Activated CD8-positive, alpha-beta memory T cell treated with anti-CD3 and anti-CD28 coated beads for 24 hours (primary cell): ENCODE measurements at places on chromosomes 7 and 10.

DNA sequence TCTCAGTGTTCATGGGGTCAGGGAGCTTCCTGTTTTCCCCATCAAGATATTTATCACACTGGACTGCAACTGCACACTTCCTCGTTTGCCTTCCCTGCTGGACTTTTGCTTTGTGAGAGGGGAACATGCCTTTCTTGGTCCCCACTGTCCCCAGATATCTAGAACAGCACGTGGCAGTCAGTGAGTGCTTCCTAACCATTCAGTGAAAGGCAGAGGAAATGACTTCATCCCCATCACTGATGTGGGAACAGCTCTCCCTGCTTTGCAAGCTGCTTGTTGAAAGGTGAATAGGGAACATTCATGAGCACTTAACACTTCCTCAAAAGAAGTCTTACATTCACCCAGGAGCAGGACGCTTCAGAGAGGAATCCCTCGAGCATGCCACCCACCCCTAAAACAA, 135.4 kb downstream of the MYOF start:
- DNase-seq, result no peak

DNA sequence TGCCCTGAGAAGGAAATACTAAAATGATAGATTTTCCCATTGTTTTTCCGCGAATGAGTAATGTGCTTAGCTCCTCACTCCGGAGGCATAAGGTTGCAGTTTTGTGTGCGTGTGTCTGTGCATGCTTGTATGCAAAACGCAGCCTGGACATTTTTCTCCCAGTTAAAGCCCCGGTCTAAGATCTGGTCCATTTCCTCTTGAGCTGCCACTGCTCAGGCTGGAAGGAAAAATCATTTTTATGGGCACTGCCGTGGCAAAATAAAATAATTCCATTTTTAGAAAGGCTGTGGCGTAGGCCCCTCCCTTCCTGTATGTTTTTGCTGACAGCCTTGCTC, 260.6 kb downstream of the WDR37 start:
- DNase-seq, result no peak

DNA sequence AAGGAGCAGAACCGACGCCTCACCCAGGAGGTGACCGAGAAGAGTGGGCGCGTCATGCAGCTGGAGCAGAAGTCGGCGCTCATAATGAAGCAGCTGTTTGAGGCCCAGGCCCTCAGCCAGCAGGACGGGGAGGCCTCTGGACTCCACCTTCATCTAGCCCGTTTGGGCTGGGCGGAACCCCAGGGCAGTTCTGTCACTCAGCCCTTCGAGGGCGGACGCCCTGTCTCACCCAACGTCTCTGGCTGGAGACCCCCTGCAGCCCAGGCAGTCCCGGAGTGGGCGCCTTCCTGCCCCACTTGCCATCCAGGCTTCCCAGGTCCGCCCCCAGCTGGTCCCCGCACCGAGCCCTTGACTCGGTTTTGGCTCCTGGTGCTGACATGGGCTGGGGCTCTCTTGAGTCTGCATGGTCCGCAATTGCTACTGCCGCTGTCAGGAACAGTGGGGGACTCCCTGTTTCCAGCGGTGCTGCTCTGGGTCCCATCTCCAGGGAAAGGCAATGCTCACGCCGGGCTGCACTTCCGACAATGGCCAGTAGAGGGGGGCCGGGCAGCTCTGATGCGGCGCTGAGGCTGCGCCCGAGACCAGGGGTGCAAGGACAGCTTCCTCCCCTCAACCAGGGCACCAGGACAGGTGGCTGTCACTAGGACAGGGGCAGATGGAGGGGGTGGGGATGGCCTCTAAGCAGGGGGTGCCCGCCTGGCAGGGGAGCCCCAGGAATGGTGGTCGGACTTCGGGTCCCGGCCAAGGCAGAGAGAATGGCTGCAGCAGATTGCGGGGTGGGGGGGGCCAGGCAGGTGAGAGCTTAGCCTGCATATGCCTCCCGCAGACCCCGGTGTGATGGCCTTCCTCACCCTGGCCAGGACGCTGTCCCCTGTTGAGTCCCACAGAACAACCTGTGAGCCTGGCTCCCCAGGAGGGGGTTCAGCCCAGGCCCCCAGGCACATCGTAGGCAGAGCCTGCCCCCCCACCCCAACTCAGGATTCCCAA, 71.2 kb upstream of the KCTD7 start:
- DNase-seq, result peak; percentile 90

DNA sequence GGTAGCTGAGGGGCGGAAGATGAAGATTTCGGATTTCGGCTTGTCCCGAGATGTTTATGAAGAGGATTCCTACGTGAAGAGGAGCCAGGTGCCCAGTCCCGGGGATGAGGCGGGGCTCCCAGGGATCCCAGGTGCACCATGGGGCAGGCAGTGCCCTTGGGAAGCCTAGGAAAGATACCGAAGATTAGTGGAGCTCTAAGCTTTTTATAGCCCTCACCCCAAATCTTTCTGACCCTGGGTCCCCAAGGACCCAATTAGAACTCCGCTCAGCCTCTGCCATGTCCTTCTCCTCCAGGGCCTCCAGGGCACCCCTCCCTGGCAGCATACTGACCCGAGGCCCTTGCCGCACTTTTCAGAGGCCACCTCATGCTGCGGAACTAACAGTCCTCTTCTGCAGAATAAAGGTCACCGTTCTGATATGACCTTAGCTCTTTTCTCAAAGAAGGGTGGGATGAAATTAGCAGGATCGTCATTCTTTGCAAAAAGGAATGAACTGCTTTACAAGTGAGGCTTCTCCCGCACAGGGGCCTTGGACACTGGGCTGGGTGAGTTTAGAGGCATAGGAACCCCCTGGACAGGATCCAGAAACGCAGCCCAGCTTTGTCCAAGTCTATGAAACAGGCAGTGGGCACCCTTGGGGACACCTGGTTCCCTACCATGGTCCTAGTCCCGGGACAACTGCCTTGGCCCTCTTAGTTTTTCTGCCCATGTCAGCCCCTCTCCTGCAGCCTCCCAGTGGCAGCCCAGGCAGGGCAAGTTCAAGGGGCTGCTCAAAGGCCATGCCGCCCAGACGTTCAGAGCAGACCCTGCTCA, 17.9 kb upstream of the CSGALNACT2 start:
- peak; percentile 65 for DNase-seq

GRCh38 chr7:70730451-70731110, 401.4 kb upstream of the GALNT17 start:
- no peak for DNase-seq

GRCh38 chr10:8431511-8431910, 377.0 kb downstream of the GATA3 start:
- DNase-seq, result no peak

DNA sequence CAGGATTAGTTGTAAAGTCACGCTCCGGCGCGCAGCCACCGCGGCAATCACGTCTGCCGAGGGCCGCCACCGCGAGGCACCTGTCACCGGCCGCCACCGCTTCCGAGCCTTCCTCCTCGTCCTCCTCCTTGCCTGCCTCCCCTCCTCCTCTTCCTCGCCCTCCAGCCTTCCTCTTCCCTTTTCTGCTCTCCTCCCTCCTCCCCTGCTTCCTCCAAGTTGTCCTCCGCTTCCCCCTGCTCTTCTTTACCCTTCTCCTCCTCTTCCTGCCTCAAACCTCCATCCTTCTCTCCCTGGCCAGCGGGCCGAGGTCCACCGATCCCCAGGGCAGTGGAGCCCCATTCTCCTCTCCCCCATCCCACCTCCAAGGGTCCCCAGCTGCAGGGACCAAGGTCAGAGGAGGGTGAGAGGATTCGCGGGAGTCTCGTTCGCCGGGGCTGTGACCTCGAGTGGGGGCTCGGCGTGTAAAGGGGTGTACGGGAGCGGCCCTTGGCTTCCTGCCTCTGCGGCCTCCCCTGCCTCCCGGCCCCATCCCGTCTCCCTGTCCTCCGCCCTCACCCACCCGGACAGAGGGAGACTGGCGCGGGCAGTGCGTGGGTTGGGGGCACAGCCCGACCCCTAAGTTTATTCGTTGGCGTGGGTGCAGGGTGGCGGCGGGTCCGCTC, 89.5 kb upstream of the PAX2 start:
- no peak for DNase-seq

DNA sequence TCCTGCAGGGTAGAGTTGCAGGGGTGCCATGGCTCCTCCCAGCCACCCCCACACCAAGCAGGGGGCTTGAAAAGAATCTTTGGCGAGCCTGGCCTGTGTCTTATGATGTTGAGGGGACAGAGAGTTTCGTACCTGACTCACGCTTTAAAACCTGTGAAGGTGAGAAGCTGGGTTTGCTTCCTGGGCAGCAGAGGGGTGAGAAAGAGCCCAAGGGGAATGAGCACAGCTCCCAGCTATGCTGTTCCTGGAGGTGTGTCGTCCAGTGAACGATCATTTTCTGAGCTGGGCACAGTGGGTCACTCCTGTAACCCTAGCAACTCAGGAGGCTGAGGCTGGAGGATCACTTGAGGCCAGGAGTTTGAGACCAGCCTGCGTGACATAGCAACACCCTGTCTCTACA, 13.5 kb upstream of the ADRB1 start:
- DNase-seq, result no peak

DNA sequence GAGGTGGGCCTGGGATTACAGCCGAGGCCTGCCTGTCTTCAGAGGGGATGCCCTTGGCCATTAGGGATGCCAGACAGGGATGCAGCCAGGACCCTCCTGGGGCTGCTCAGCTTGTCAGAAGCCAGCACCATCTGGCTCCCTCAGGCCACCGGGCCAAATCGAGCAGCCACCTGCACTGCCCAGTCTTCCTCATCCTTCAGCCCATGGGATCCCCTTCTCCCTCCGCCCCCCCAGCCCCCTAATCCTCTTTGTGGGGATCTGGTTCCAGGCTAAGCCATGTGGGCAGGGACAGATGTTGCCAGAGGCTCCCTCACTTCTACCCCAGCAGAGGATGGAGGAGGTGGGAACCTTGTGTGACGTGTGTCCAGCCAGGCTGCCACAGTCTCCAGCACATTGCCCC, 137.4 kb upstream of the PPIF start:
- DNase-seq, result no peak

DNA sequence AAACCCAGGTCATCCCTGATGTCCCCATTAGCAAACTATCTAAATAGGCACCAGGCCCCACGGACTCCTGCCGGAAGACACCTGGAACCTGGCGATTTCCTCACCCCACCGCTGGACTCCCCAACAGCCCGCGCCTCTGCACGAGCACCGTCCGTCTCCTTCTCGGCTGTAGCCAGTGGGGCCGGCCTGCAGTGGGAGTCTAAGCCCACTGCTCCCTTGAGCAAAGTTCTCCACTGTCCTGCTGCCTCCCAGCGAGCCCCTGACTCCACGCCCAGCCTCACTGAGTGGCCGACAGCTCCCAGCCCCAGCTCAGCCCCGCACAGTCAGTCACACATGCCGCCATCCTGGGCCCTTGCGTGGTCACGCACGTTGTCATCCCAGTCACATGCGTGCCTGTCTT, 211.3 kb upstream of the PPP2R2D start:
- no peak for DNase-seq

- DNase-seq, result no peak
Measured at GRCh38 chr10:51935341-51935740, 235.9 kb upstream of the CSTF2T start.

- DNase-seq, result no peak
Measured at GRCh38 chr7:95334447-95334846, 10.1 kb upstream of the PON1 start.

DNA sequence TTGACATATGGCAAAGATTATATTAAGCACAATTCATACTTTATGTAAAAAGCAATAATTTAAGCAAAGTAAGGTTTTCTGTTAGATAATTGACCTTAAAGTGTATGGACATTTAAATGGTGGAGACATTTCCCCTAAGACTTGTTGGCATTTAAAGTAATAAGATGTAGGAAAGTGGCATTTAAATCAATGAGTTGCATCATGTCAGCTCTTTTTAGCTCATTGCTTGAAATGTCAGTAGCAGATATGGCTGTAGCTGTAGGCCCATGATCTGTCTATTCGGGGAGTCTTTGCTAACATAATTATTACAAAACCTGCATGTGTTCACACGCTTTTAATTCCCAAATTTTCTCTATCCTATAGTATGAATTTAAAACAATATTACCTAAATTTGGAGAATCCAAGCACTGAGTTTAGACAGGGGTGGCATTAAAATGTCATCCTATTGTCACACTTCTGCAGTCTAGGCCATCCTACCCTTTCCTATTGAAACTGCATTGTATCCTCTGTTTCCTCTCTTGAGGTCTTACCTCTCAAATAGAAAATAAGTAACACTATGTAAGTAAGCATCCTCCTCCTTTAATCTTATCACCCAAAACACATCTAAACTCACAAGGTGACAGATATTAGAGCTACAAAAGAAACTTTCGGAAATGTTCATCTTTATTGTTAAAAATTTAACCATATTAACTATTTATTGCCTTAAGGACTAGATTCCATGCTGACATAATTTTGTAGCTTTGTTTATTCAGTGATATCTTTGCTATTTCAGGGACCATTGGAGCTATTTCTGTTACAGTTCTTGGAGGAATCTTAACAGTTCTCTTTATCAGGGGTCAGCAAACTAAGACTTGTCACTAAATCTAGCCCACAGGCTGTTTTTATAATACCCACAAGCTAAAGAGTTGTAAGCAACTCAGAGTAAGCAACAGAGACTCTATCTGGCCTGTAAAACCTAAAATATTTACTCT, 91.2 kb downstream of the LCOR start:
- DNase-seq, result no peak

DNA sequence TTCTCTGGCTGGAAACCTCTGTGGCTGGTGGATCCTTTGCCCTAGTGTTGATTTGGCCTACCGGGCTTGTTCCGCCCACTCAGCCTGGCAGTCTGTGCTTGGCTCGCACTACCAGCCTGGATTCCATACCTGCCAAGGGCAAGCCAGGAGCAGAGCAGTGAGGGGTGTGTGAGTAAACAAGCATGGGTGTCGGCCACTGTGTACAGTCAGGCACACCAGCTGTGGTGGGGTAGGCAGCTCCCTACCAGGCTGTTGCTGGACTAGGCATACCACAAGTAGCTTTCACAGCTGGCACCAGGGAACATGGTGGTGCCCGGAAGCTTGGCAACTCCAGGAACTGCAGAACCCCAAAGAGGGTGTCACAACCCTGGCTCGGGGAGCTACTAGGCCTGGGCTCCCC, 942.9 kb upstream of the LRRN3 start:
- DNase-seq, result no peak

GRCh38 chr7:16592395-16592794, 53.2 kb downstream of the ANKMY2 start:
- no peak for DNase-seq

GRCh38 chr10:131792011-131792651, 108.7 kb upstream of the PPP2R2D start:
- DNase-seq, result no peak

DNA sequence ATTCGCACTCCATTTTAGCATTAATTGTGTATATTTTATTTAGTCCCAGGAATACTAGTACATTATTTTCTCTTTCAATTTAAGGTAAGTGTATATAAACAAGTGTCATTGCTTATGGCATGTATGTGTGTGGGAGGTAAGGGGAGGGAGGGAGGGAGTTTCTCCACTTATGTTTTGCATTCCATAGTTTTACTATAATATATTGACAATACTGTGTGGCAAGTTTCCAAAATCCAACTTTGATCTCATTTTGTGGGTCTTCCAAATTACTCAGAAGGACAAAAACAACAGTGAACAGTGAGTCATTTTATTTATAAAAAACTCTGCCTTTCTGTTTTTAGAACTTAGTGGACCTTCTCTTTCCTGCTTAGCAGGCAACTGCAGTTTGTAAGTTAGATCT, 102.3 kb upstream of the SEMA3E start:
- DNase-seq, result no peak

GRCh38 chr10:117921421-117921820, 125.3 kb downstream of the RAB11FIP2 start:
- no peak for DNase-seq
